ENCODE measurements at places on chromosomes 4 and X. TPM values are rescaled to one million over a fixed set of nuclear protein-coding genes. Genes with fewer than 3 reads are reported as not detected.

Gene UGT2B15
- not detected for total RNA-seq

Gene UGT2B17
- total RNA-seq, result not detected

Gene RGN
- not detected for total RNA-seq

Gene AMELX
- total RNA-seq, result not detected

Gene TEX13D
- not detected for total RNA-seq

Gene FATE1
- total RNA-seq, result not detected

Gene SGMS2
- total RNA-seq, result not detected

Gene UBE2A
- 73.5 TPM for total RNA-seq

Gene APLN
- 1.9 TPM for total RNA-seq

Gene NHSL2
- total RNA-seq, result 1.6 TPM

Gene UGT2B10
- not detected for total RNA-seq

Gene LINC00632
- not detected for total RNA-seq

Gene CTAG2
- total RNA-seq, result 17.1 TPM

Gene AREG
- total RNA-seq, result not detected

Gene GAGE12H
- not detected for total RNA-seq

DNA sequence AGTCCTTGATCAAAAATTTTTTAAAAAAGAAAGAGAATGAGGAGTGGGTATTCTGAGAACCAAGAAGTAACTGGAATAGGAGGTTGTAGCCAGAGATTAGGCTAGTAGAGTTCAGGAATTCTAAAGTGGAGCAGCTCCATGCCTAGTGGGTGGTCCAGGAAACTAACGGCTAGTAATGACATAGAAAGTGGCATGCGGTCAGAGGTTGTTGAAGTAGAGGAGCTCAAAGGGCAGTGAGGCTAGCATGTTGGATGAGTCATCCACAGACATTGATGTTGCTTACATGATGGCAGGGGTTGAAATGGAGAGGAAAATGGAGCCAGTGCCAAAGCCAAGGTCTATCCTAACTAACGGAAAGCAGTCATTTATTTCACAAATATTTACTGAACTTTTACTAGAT is 42.1 kb downstream of the TEX13B start:
- DNase-seq, result no peak

GRCh38 chrX:135931644-135932487 is 38.4 kb downstream of the SAGE1 start:
- peak; percentile 32 for DNase-seq

- DNase-seq, result no peak
These were observed 127.6 kb upstream of the GATB start for GRCh38 chr4:151888367-151888866.

DNA sequence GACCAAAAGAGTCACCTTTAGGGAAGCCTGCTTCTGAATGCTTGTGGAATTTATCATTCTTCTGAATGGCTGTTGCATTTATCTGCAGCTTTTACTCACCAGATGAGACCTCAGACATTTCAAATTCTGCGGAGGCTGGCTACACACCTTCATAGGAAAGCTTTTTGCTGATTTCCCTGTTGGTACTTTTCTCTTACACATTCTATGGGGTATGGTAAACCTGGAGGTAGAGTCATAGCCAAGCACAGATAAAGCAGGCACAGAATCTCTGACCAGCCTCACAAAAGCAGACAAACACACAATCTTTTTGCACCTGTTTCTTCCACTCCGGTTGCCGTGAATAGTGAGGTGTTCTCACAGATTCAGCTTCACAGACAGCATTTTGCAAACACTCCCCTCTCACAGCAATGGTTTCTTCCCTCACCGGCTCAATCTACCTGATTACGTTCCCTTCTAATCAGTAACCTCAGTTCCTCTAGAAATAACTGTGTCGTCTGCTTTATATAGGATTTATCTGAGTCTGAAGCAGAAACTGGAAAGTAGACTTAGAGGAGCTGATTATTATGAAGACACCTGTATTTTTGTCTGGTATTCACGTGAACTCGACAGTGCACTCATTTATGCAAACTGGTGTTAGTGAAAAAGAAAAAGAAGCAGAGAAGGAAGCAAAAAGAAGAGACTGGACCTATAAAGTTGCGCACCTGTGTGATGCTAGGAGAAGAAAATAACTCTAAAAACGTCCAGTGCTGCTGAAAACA is 83.1 kb downstream of the DMD start:
- DNase-seq, result no peak

- DNase-seq, result no peak
These were observed 53.6 kb upstream of the RAB40AL start for GRCh38 chrX:102883491-102883890.

GRCh38 chrX:44945736-44946135 is 72.7 kb downstream of the KDM6A start:
- DNase-seq, result no peak

GRCh38 chr4:98482503-98482846 is 175.9 kb downstream of the TSPAN5 start:
- no peak for DNase-seq

GRCh38 chrX:43633757-43634156 is 22.3 kb upstream of the MAOA start:
- DNase-seq, result no peak

DNA sequence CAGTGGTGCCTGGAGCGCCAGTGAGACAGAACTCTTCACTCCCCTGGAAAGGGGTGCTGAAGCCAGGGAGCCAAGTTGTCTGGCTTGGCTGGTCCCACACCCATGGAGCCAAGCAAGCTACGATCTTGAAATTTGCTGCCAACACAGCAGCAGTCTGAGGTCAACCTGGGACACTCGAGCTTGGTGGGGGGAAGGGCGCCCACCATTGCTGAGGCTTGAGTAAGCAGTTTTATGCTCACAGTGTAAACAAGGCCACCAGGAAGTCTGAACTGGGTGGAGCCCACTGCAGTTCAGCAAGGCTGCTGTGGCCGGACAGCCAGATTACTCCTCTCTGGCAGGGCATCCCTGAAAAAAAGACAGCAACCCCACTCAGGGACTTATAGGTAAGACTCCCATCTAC is 149.5 kb downstream of the EDA2R start:
- DNase-seq, result no peak

DNA sequence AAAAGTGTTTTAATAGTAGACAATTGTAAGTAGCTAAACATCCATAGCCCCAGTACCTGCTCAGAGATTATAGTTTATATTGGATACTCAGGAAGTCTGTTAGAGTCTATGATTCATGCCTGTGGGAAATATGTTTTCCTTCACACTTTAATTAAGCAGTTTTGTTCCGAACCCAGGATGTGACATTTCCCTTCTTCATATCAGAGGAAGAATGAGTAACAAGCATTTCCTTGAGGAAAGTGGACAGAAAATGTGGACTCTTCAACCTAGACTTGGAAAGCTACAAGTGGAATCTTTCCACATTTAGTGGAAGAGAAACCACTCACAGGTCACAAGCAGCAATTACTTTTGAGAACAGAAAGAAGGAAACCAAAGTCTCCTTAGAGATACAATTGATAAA is 419.4 kb downstream of the C4orf33 start:
- no peak for DNase-seq

GRCh38 chr4:189062047-189062820 is 878.4 kb upstream of the FRG1 start:
- DNase-seq, result no peak

GRCh38 chr4:41425650-41426049 is 112.3 kb upstream of the LIMCH1 start:
- DNase-seq, result no peak

GRCh38 chr4:155995069-155995468 is 41.4 kb upstream of the CTSO start:
- no peak for DNase-seq

DNA sequence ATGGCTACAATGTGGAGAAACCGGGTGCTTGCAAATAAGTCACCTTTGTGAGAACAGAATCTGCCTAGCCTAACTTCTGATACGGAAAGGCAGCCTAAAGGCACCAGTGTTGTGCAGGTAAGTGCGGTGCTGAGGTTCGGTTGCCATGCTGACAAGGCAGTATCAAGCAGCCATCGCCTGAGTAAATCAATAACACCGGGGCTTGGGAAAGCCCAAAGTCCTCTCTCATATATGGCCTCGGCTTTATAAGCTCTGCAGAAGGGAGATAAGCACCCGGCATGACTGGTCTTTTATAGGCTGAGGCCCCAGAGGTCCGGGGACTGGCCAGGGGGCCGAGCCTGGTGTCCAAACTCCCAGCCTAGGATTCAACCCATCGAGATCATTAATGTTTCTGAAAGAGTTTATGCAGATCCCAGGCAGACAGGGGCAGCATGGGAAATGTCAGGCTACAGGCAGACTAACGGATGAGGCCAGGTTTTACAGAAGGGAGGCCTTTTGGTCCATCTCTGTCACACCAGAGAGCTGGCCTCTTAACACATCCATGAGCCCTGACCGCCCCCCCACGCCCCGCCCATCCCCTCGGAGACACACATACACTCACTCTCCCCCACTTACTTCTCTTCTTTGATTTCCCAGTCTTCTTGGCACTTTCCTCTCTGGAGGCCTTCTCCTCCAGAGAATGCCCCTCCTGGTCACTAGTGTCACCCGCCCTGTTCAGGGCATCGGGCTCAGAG is 38.5 kb downstream of the ELF4 start:
- no peak for DNase-seq

GRCh38 chr4:76781698-76782595 is 116.0 kb downstream of the SOWAHB start:
- no peak for DNase-seq

DNA sequence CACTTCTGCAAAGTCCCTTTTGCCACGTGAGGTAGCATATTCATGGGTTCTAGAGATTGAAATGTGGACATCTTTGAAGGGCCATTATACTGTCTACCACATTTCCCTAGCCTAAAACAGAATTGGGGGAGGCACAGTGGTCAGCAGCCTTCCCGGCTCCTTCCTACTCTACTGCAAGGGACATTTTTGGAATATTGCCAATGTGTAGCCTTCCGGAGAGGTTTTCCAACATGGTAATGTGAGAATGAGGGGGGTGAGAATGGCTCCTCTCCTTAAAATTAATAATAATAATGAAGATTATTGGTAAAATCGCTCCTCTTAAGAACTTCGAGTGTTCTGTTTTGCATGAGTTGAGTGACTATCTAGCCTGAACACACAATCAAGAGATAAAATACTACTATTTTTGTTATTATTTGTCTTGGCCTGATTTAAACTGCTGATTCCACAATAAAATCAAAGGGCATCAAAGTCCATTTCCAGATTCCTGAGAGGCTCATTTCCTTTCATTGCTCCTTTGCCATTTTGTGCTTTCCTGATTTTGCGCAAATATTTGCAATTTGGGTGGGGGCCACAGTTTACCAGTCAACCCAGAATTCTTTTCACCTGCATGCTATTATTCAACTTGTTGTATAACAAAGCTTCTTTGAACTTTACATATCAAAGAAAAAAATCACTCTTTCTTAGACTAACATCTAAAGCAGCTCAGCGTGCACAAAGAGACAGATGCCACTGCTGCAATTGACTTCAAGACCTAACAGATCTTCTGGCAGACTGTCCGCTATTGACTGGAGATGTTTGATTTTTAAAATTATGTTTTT is 27.0 kb upstream of the TSPAN5 start:
- no peak for DNase-seq

DNA sequence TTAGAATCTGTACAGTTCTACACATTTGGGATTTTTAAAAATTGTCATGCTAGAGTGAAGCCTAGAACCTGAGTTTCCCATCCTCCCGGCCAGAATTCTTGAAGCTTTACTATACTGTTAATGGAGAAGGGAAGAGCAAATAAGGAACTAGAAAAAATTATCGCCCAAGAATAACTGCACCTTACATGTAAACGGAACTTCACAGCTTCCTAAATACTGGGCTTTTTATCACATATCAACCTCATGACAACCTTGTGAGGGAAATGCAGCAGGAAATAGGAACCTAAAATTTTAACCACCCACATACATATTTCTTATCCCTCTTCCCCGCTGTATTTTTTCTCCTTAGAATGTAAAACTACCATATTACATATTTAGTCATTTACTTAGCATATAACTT is 19.3 kb downstream of the ARHGEF9 start:
- no peak for DNase-seq

DNA sequence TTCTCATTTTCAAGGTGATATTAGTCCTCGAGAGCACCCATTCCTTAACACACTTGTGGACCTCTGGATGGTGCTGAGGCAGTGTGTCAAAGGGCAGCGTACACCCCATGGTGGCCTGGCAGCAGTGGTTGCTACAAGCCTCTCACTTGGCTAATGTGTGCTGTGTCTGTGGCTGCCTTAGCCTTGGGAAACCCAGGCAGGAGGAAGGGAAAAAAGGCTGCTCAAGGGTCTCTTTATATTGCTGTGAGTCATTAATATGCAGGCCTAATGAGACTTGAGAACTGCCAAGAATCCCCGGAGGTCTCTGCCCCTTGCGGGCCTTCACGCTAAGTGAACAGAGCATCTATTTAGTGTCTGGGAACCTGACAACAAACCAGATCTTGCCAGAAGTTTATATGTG is 7.0 kb downstream of the PCDH10 start:
- DNase-seq, result no peak

- no peak for DNase-seq
These were observed 105.4 kb downstream of the TMEM144 start for GRCh38 chr4:158315706-158316105.

- no peak for DNase-seq
These were observed 30.8 kb downstream of the DAPP1 start for GRCh38 chr4:99847362-99847976.

- DNase-seq, result no peak
These were observed 1074.7 kb downstream of the ADGRL3 start for GRCh38 chr4:62274782-62275181.

GRCh38 chrX:41085512-41085877 is 250 bp downstream of the USP9X start:
- peak; percentile 69 for DNase-seq

- DNase-seq, result no peak
These were observed 48.2 kb downstream of the TMEM156 start for GRCh38 chr4:38983787-38984598.

DNA sequence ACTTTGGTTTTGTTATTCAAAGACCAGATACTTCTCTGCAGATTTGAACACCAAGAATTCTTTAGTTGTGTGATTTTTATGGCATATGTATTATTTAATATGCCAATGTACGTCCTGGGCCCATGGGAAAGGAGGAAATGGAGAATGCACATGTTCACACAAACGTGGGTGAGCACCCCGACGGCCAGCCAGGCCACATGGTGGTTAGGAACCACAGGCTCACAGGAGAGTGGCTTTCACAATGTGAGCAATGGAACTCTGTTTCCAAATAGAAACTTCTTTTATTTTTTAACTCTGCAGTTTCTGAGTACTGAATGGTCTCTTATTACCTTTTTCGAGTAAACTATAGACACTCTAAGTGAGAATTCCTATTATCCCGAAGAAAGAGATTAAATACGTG is 58.0 kb upstream of the UNC5C start:
- no peak for DNase-seq

DNA sequence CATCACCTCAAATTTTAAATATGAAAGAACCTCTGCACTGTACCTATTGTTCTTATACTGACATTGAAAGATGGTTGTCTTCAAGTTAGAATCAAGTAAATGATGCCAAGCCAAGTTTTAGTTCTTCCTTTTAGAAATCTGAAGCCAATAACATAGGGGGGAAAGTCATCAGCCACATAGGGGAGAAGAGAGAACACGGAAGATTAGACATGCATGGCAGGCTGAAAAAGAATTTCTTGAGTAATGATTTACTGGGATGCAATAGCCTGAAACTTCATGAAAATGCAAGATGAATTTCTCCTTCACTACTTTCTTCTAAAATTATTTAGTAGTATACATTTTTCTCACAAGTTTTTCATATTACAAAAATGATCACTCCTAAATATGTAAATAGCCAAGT is 13.6 kb upstream of the EPGN start:
- DNase-seq, result no peak

- no peak for DNase-seq
These were observed 189.9 kb downstream of the TBCK start for GRCh38 chr4:106126062-106126461.

All from activated naive CD8-positive, alpha-beta T cell treated with anti-CD3 and anti-CD28 coated beads, Interleukin-2, amount 10 ng/mL, durations not matched to agents 7 days and 5 days (primary cell).